ENCODE measurements at places on chromosomes 6 and 20. TPM values are rescaled to one million over a fixed set of nuclear protein-coding genes. Genes with fewer than 3 reads are reported as not detected.

DNA sequence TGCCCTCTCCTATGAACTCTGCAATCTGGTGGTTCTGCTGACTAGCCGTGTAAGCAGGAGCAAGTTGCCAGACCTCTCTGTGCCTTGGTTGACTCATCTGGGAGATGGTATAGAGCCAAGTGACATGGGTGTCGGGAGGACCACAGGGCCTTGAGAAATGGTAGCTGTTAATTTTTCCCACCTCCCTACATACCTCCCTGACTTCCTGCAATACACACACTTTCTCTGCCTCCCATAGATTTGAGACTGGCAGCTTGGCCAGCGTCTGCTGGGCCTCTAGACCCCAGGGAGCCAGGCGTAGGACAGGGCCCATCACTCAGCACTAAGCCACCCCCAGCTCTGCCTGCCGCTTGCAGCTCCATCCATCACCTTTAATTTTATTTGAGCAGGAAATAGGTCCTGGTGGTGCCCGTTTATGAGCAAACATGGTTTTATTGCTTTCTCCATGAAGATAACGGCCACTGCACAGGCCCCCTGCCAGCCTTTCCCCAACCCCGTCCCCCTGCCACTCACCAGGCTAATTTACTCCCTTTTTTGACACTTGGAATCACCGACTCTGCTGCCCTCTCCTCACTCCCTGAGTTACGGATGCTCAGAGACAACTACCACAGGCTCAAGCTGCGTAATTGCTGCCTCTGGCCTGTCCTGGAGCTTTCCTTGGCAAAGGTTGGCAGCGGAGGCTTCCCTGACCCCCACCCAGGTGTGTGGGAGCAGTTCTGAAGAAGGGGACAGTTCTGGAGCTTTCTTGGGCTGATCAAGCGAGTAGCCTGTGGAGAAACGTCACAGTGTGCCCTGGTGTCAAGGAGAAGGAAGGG lies 11.1 kb downstream of the GLP1R start:
- no peak for DNase-seq

The TFEB gene
- total RNA-seq, result 17.6 TPM

GRCh38 chr6:34189806-34190503 lies 44.1 kb upstream of the GRM4 start:
- DNase-seq, result no peak

DNA sequence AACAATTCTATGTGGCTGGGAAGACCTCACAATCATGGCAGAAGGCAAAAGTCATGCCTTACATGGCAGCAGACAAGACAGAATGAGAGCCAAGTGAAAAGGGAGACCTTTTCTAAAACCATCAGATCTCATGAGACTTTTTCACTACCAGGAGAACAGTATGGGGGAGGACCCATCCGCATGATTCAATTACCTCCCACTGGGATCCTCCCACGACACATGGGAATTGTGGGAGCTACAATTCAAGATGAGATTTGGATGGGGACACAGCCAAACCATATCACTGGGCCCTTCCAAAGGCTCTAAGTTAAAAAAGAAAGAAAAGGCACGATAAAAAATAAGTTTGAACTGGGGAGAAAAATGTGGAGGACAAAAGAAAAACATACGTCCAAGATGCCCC lies 406.9 kb upstream of the CDH4 start:
- DNase-seq, result no peak

DNA sequence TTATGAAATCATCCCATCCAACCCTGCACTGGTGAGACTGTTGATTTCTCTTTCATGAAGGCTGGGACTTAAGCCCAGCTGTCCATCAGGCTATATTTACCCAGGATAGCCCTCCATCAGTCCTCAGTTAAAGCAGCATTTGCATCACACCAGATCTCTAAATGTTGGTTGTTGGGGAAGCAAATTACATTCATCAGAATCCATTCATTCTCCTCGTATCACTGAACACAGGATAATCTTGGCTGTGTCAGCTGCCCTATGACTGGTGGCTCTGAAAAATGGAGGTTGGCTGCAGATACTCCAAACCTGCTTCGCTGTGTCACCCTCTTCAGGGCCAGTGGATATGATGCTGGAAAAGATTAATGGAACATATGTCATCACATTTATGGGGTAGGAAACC lies 718.3 kb downstream of the KIF16B start:
- DNase-seq, result no peak

- DNase-seq, result no peak
These were observed 55.3 kb downstream of the RBM24 start for GRCh38 chr6:17336425-17336824.

DNA sequence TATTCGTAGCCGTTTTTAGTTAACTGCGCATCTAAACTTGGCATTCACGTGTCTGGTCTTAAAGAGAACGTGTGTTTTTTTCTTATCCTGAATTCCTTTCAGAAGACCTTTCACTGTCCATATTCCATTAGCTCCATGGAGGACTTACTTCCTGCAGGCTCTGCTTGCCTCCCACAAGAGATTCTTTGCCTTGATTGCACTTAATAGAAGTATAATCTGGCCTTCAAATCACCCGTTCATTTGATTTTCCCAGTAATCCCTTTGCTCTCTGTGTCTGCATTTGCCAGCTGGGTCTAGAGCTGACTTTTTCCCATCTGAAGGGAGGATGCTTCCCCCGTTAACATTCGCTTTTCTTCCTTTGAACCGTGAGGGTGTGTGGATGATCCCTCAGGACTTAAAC lies 79.5 kb downstream of the RNF182 start:
- DNase-seq, result no peak

DNA sequence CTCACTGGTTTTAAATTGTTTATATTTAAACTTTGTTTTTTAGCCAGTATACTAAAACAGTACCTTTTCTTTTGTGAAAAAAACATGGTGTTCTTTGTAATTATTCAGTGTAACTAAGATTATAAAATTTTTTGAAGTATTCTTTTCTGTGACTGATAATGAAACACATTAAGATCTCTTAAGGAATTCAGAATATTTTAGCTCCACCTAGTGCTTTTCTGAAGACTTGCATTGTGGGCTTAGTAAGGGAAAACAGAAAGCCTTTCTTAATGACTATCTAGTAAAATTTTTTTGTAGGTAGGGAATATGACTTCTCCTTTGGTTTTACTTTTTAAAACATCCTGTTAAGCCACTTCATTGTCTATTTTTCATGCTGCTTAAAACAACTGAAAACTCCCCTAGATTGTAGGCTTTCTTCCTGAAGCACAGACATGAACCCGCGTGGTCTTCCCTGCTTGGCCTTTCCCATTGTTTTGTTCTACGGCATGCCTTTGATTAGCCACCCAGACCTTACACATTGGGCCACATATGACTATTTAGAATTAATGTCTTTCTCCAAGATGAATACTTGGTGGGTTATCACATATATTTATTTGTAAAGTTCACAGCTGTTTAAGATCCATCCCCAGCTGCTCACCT lies 72.1 kb downstream of the AFDN start:
- DNase-seq, result no peak

GRCh38 chr6:15042938-15043337 lies 202.9 kb upstream of the JARID2 start:
- no peak for DNase-seq

DNA sequence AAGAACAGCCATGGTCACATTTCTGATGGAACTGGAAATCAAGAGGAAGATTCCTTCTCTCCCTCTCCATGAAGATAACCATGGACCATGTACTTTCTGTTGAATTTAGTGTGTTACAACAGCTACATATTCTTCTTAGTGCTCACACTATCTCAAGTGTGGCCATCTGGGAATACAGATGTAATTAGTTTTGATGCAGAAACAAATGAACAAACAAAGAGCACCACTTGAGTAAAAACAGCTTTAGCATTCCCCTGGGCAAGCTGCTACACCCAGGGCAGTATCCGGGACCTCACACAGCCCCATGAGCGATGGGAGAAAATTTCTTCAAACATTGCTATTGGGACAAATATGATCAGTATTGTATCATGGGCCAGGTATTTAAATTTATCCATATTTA lies 75.2 kb downstream of the RAMACL start:
- DNase-seq, result no peak

The MCHR2 gene
- total RNA-seq, result not detected

The RSPO3 gene
- total RNA-seq, result not detected

GRCh38 chr20:15248618-15249395 lies 911.4 kb upstream of the FLRT3 start:
- DNase-seq, result no peak

- DNase-seq, result no peak
These were observed 9.3 kb downstream of the SLC9A8 start for GRCh38 chr20:49821870-49822331.

GRCh38 chr20:49591217-49591865 lies 23.4 kb upstream of the PTGIS start:
- DNase-seq, result no peak

DNA sequence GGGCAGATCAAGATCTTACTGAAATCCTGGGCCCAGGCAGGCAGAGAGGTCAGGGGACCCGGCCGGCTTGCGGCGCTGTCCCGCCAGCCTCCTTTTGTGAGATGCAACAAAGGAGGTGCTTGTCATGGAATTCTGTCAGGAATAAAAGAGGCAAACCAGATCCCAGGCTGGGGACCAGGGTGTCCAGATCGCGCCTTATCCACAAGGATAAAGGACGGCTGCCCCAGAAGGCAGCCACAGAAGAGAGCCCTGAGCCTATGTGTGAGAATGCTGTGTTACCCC lies 42.6 kb upstream of the CDH22 start:
- no peak for DNase-seq

The PEX3 gene
- total RNA-seq, result 21.0 TPM

DNA sequence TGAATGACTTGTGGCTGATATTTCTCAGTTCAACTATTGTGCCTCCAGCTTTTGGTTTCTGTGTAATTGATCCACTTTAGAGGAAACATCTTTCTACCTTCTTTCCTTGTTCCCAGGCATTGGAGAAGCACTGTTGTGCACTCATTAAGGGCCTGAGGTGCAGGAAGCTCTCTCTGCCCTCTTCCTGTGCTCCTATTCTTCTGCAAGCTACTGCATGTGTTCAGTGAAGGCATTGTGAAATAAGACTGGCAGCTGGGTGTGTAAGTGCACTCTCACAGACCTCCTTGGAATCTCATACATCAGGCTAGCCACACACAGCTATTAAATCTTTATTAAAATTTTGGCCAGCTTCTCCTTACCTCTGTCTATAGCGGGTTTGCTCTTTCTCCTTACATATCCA lies 177.8 kb downstream of the OGFRL1 start:
- no peak for DNase-seq

The ZNF831 gene
- 16.3 TPM for total RNA-seq

DNA sequence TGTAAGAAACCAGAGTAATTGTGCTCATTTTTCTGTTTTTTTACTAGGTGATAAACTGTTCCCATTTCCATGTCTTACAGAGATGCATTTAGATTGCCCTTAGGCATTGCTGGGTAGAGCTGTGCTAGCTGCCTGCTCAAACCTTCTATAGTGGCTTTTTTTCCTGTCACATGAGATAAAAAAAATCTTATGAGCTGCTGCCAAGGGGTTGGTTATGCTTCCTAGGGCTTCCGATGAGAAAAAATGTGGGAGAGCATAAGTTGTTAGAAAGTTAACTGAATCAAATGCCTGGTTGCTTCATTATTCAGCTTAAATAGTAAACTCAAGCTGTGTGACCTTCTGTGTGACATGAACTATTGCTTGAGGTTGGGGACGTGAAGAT lies 50.0 kb upstream of the NOX3 start:
- no peak for DNase-seq

The SMOC2 gene
- not detected for total RNA-seq

- DNase-seq, result no peak
These were observed 53.5 kb upstream of the GCLC start for GRCh38 chr6:53598265-53598907.

The ZC2HC1B gene
- total RNA-seq, result not detected

DNA sequence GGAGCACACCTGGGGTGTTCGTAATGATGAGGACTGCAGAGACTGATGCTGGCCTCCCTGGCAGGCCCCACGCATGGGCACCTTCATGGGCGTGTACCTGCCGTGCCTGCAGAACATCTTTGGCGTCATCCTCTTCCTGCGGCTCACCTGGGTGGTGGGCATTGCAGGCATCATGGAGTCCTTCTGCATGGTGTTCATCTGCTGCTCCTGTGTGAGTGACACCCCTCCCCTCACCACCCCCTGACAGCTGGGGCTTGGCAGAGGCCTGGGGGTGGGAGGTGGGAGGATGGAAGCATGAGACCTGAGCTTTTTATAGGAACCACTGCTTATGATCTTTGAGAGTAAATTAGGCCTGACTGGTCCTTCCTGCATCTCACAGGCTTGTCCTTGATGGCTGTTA lies 6.7 kb downstream of the SLC12A5 start:
- DNase-seq, result no peak

The C20orf173 gene
- total RNA-seq, result not detected

DNA sequence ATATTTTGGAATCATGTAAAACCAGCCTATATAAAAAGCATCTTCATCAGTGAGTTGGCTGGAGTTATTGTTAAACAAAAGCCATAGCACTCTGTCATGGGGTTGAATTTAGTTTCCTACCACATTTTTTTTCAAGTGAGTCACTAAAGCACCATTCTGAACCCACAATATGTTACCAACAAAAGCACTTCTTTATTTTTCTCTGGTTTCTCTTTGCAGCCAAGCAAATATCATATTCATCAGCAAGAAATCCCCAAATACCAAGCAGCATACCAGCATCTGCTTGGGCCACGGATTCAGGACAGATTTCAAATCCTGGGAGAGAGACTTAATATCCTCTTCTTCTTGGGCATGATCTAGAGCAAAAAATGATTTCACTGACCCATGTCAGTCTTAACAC lies 441.4 kb downstream of the BCKDHB start:
- no peak for DNase-seq

The VAPB gene
- total RNA-seq, result 35.6 TPM

The RXRB gene
- 54.6 TPM for total RNA-seq

- no peak for DNase-seq
These were observed 23.2 kb upstream of the UNC93A start for GRCh38 chr6:167267921-167268401.

The EBF4 gene
- 0.99 TPM for total RNA-seq

GRCh38 chr6:135108692-135109091 lies 54.1 kb upstream of the HBS1L start:
- no peak for DNase-seq

- DNase-seq, result no peak
These were observed 40.0 kb downstream of the SNHG17 start for GRCh38 chr20:38395165-38395564.

GRCh38 chr6:29474996-29475395 lies 12.8 kb downstream of the MAS1L start:
- DNase-seq, result no peak

The OXT gene
- total RNA-seq, result 0.89 TPM

- no peak for DNase-seq
These were observed 188.2 kb downstream of the ADGRG6 start for GRCh38 chr6:142489722-142490610.

DNA sequence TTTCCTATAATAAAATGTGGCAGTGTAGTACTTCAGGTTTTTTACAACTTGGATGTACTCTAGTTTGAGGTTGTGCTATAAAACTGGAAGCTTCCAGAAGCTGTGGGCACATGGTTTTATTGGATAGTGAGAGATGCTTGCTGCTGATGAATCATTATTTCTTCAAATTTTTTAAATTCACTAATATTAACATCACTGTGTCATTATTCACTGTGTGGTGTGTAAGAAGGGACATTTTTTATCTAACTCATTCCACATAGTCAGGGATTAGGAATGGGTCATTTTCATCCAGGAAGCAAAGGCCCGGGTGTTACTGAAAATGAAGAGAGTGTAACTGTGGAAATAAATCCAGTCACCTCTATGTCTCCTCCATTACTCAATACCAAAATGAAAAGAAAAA lies 421.0 kb downstream of the TENT5A start:
- no peak for DNase-seq

The MEI4 gene
- total RNA-seq, result not detected

Data from activated naive CD8-positive, alpha-beta T cell treated with anti-CD3 and anti-CD28 coated beads, Interleukin-2, amount 10 ng/mL, durations not matched to agents 7 days and 5 days (primary cell).